Activated CD4-positive, alpha-beta T cell treated with anti-CD3 and anti-CD28 coated beads, Interleukin-2, amount 50 U/mL, for 24 hours (primary cell): ENCODE measurements at places on chromosomes 12 and 14.

DNA sequence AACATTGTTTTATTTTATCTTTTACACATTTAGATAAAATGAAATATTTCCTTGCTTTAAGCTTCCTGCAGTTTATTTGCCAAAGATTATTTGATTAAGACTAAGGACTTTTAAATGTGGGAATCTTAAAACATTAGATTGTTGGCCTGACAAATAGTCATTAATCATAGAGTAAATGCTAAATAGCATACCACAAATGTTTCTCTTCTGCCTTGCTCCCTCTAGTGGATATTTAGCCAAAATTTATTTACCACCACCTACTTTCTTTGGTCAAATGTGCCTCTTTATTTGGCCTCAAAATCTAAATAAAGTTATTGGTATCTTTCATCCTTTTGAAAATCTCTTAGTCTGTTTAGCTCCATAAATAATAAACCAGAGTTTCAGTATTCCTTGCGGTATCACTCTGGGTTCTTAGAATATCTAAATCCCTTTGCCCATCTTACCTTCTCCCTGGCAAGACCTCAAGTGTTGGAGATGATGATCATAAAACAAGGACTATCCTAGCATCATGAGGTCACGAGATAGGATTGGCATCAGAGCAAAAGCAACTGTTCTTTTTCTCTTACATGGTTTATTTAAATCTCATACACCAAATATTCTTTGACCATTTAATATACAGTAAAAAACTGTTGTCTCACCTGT, 150.6 kb upstream of the AEBP2 start:
- DNase-seq: no peak

DNA sequence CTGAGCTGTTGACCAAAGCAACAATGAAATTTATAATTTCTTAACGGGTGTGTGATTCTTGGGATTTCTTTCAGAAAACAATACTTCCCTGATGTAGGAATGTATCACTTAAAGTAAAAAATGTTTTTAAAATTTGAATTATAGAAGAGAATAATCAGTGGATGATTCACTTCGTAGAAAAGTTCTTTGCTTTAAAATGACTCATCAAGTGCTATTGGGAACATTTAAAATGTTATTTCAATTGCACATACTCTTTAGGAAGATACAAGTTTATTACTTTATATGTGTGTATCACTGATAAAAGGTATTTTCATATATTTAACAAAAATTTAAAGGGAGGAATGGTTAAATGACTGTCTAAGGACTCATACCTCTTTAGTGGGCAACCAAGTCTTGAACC, 155.3 kb downstream of the PDE3A start:
- no peak for DNase-seq

DNA sequence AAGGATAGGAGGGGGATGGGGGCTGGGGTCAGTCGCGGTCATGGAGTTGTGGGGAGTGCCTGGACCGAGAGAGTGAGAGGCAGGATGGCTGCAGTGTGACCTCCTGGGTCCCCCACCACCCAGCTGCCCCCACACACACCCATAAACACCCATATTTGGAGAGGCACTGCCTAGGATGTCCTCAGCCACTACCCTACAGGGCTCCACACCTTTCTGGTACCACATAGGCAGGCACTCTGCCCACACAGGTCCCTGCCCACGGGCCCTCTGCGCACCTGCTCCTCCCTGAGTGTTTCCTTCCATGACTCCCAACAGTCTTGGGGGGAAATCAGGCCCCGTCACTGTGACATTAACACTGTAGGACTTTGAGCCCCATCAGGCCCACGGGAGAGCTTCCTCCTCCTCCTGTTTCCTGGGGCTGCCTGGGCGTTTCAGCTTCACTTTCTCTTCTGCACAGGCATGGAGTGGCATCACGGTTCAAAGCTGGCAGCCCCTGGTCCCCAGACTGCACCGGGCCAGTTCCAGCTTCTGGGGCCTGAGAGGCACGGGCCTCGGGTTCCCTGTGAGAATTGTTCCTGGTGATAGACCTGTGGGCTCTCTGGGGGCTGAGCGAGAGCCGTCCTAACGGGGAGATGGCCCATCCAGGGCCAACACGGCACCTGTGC, 207.0 kb upstream of the C14orf180 start:
- no peak for DNase-seq

GRCh38 chr12:19967431-19967830, 400.9 kb upstream of the PDE3A start:
- no peak for DNase-seq

- DNase-seq: no peak
These were observed 57.0 kb upstream of the GPHB5 start for GRCh38 chr14:63375769-63376168.

DNA sequence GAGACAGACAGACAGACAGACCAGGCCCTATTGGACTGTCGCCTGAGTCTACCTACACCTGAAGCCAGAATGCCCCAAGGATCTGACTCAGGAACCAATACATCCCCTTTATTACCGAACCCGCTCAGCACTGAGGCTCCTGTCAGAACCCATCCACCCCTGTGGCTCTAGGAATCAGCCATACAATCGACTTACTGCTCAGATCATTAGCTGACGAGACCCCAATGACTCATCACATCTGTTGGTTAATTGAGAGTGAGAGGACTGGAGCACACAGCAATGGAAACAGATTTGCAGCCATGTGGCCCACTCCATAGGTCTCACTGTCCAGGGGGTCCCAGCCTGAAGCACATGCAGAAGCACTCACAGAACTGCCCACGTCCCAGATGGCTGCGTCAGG, 15.2 kb downstream of the ITPK1 start:
- DNase-seq: no peak

DNA sequence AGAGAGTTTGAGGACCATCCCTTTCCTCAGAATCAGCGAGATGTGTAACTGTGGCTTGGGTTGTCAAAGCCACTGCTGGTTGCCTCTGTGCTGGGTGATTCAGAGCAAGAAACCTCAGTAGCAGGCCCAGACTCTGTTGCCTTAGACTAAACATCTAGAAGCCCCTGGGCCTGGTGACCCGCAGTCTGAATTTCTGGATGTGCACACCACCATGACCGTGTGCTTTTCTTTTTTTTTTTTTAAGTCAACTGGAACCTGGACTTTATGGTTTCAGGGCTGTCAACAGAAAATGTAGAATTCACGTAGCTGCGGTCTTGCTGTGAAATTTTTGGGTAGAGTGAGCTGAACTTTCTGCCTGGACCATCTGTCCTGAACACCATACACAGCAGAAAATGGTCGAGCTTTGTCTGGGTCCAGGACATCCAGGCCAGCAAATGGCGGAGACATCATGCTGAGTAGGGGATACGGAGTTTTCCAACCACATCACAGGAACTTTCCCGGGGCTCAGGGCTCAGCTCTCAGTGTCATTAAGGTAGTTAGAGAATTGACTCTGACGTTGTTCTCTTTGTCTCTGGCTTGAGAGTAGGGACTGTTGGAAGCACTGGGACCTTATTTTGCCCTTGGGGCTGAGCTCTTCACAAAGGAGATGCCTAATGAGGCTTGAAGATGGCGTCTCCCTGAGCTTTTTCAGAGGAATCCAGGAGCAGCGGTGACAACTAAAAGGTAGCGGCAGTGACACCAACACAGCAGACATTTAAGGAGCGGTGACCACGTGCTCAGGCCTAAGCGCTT, 23.0 kb upstream of the BATF start:
- DNase-seq: no peak

DNA sequence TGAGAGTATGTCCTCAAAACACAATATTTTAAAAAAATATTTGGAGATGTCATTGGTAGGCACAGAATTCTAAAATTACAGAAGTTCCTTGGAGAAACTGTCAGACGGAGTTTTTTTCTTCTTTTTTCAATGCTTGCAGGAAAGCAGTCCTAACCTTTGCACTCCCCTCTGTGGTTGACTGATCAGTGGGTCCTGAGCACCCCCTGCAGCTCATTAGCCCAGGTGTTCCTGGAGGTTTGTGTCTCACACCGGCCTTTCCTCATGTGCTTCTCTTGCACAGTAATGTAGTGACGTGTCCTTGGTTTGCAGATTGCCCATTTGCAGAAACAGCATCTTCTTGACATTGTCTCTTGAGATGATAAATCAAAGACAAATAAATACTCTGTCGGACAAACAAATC, 513.0 kb downstream of the TMEM121 start:
- DNase-seq: peak; percentile 55

GRCh38 chr14:75234173-75235115, 44.2 kb upstream of the FOS start:
- no peak for DNase-seq

DNA sequence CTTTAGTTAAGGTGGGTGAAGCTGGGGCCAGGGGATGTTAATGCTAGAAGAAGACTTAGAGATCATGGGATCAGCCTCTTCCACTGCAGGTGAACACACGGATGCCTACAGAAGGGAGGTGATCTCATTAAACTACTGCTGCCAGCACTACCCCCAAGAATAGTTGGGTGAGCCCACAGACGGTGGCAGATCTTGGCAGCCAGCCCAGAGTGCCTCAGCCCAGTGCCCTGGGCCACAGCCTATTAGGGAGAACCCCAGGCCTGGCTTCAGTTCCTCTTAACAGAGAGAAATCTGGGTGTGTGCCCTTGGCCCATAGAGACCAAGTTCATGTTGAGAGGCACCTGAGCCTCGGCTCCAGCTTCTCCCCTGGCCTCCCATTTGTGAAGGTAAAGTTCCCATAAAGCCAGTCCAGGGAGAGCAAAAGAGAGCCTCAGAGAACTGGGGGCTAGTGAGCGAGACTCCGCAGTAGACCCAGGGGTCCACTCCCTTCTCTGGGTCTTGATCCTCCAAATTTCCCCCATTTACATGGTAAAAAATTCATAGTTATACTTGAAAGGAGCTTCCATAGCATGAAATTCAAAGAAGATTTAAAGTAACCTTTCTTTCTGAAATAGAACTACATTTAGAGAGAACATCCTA, 125.0 kb upstream of the CCND2 start:
- no peak for DNase-seq

GRCh38 chr12:42792265-42792664, 202.7 kb upstream of the PRICKLE1 start:
- no peak for DNase-seq

GRCh38 chr14:72611506-72611905, 282.4 kb downstream of the DPF3 start:
- no peak for DNase-seq

DNA sequence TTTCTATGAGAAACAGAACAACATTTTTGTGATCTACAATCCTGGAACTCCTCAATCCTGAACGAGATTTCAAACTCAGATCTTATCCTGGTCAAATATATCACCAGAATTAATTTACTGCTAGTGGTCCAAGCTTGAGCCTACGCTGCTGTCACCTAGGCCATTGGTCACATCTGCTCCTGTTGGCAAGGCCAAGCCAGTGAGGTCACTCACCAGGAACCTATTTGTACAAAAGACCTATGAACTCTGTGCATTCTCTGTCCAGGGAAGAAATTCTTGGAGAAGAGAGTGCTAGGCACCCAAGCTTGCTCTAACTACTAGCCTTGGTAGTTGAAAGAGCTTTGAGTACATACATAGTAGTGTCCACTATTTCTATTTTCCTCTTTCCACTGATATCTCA, 106.1 kb downstream of the SLC15A5 start:
- DNase-seq: no peak

- no peak for DNase-seq
These were observed 990.2 kb upstream of the ATXN7L3B start for GRCh38 chr12:73547421-73547820.

DNA sequence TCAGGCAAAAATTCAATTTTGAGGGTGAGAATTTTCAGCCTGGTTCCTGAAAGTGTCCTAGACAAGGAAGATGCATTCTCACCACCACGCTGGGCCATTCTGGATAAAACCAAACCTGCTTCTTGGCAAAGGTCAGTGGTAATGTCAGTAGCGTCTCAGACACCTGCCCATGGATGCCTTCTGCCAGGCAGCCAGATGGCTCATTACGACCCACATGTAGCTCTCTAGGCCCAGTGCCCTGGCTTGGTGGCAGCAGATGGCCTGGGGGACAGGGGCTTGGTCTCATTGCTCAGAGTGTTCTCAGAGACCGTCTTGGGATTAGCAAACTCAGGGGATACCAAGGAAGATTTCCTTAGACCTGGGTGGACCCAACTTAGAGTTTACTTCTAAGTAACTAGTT, 105.1 kb downstream of the ARF6 start:
- DNase-seq: no peak

DNA sequence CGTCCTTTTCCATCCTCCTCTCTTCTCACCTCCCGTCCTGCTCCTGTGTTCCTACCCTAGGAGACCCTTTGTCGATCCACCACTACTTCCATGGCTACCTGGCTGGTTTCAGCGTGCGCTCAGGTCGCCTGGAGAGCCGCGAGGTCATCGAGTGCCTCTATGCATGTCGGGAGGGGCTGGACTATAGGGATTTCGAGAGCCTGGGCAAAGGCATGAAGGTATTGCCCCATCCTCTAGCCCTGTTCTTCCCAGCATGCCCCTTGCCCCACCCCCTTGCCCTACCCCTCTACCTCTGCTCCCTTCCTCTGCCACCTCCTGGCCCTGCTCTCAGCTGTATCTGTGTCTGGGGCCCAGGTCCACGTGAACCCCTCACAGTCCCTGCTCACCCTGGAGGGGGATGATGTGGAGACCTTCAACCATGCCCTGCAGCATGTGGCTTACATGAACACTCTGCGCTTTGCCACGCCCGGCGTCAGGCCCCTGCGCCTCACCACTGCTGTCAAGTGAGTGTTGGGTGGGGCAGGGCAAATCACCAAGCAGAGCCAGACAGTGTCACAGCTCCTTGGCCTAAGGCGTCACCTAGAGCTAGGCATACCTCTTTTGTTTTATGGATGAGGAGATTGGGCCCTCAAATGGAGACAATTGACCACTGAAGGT, 12.8 kb downstream of the CLSTN3 start:
- DNase-seq: no peak

GRCh38 chr12:42990387-42990786, 400.8 kb upstream of the PRICKLE1 start:
- DNase-seq: no peak

DNA sequence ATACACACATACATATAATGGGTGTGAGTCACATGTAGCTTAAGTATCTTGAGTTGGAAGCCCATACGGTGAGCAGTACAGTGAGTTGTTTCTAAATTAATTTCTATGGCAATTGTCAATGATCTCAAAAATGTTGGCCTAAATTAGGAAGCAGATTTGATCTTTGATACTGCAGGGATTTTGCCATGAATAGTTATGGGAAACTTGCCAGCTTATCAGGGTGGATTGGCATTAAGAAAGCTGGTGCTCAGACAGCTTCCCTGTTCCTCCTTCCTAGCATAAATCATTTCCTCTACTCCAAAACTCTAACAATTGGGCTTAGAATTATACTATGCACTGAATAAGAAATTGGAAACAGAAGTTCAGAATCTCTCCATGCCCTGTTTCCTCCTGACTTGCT, 150.9 kb upstream of the FRMD6 start:
- DNase-seq: no peak

DNA sequence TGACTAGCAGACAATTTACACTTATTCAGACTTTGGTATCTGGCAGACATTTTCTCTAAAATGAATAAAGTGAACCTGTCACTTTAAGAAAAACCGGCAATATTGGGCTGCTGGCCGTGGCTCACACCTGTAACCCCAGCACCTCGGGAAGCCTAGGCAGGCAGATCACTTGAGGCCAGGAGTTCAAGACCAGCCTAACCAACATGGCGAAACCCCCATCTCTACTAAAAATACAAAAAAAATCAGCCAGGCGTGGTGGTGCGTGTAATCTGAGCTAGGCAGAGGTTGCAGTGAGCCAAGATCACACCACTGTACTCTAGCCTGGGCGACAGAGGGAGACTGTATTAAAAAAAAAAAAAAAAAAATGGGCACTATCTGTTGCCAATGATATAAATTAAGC, 11.5 kb downstream of the DUSP16 start:
- no peak for DNase-seq

- DNase-seq: no peak
These were observed 2.3 kb downstream of the DAZAP2 start for GRCh38 chr12:51240971-51241370.

- no peak for DNase-seq
These were observed 39.2 kb downstream of the SAMD4A start for GRCh38 chr14:54606178-54606577.
